ENCODE measurements at places on chromosomes 5 and 9.

GRCh38 chr9:752681-753200, 88.8 kb upstream of the DMRT1 start:
- no peak for DNase-seq

DNA sequence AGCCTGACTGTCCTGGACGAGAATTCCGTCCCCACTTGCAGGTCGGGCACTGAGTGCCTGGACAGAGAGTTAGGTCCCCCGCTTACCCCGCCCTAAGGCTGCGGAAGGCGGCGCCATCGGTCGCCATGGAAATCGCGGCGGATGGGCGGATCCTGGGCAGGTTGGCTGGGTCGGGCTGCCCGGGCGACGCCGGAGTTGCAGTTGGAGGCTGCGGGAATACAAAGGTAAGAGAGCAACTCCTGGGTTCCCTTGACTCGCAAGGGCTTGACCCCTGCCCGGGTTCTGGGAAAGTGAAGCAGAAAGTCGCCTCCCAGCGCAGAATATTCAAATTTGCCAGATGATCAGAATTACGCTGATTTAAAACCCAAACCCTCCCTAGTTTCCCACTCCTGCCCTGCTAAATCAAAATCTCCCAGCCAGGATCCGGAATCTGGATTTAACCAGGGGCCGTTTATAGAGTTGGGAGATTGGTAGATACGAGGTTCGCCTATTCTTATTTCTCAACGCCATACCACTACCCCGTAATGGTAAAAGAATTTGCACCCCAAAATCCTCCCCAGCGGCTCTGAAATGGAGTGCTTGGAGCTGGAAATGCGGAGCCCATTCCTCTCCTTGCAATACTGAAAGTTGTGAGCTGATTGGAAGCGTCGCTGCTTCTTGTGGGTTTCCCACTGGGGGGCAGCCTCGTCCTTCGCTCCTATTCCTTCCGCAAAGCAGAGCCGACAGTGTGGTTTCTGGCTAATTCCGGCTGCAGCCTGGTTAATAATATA, 156.4 kb upstream of the RASEF start:
- DNase-seq: no peak

- DNase-seq: no peak
Observed at GRCh38 chr5:88542786-88543185, 274.1 kb upstream of the TMEM161B start.

GRCh38 chr5:59709846-59710245, 183.7 kb downstream of the PDE4D start:
- no peak for DNase-seq
